Omental fat pad (tissue), 4 donors: ENCODE measurements at places on chromosomes 16 and 17. TPM values are rescaled to one million over a fixed set of nuclear protein-coding genes. Genes with fewer than 3 reads are reported as not detected.

DNA sequence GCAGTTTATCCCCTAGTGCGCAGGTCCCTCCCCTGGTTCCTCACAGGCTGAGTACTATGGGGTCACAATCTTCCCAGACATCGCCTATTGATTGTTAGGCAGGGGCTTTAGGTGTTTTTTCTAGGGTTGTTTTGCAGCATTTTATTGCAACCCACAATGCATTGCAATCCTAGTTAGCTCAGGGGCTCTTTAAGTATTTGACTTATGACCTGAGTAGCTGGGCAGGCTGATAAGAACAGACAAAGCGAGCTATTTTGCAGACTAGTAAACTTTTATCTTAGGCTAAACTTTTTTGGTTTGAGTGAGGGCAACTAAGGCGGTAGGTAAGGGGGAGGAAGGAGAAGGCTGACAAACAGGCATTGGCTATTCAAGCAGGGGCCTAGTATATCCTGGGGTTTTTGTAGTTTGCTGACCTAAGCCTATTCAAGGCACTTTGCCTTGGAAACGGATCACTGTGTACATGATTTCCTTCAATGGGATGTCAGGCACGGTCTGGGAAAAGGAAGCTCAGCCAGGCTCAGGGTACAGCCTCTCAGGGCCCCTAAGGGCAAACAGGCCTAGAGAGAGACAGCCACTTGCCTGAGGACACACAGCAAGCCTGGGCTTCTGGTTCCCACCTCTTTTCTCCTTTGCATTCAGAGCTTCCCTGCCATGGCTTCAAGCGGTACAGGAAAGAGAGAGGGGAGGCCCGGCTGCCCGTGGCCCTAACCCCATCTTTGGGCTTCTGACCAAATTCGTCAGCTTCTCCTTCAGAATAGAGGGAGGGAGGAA lies 6.4 kb downstream of the DRC7 start:
- no peak for DNase-seq

- DNase-seq, result no peak
Measured at GRCh38 chr17:10556301-10557005, 7.0 kb upstream of the MYH2 start.

- no peak for DNase-seq
Measured at GRCh38 chr16:84553873-84554399, 49.5 kb upstream of the MEAK7 start.

GRCh38 chr16:23125277-23125676 lies 24.0 kb downstream of the USP31 start:
- DNase-seq, result no peak

DNA sequence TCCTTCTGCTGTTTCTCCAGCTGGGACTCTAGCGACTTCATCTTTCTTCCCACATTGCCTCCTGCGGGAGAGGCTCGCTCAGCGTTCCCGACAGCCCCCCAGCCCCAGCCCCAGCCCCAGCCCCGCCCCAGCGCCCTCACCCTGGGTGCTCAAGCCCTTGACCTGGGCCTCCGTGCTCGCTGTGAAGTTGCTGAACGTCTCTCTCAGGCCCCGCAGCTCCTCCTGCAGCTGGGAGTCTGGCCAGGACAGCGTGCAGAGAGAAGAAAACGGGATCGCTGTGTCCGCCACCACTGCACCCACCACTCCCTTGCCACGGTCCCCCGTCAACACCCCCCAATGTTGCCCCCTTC lies 2.4 kb downstream of the ASGR1 start:
- DNase-seq, result no peak

- no peak for DNase-seq
Measured at GRCh38 chr16:9296271-9296590, 204.8 kb downstream of the HAPSTR1 start.

DNA sequence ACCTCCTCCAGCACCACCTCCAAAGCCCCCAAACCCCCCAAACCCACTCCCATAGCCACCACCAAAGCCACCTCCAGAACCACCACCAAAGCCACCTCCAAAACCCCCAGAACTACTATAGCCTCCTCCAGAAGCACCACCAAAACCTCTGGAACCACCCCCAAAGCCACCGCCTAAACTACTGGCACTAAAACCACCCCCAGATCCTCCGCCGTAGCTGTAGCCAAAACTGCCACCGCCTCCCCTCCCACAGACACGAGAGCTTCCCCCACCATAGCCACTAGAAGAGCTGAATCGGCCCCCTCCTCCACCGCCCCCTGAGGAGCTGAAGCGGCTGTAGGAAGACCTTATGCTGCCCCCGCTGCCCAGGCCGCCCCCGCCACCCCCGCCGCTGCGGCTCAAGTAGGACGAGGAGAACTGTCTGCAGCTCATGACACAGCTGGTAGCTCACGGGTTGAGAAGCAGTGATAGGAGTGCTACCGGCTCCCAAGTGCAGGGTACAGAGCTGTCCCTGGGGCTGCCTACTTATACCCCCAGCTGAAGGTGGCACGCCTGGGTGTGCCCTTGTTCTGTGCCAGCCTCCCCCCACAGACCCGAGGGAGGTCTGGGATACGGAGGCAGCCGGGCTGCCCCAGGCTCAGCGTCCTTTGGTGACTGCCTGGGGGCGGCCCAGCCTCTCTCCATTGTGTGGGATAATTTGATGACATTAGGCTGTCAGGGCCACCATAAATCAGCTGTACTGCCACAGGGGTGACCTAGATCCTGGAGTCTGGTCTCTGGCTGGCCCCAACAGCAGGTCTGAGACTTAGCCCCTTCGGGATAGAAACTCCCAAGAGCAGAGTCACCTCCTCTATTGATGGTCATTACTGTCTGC lies at the start of gene KRT9:
Gene KRT9 (minus strand): TSS at position 499 of the 874 bp plus-strand sequence. CDS start 67 bp downstream, at position 432.
- DNase-seq, result no peak

Gene CDH16
- not detected for total RNA-seq

Gene CORO7
- total RNA-seq, result 15.1 TPM

Gene HNF1B
- not detected for total RNA-seq
